ENCODE measurements at places on chromosomes 4 and X. TPM values are rescaled to one million over a fixed set of nuclear protein-coding genes. Genes with fewer than 3 reads are reported as not detected.

DNA sequence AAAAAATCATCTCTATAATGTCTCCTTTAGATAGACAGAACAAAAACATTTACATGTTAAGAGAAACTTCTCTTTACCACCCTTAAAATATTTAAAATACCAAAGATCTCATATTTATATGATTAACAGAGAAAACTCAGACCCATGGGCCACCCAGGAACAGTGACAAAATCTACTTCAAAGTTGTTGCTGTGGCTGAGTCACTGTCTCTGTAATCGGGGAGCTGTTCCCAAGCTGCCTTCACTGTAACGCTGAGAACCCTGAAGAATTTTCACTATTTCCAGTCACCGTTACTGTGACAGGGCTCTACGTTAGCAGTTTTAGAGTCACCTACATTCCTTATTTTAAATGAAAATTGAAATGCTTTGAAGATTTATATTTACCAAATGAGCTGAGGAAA lies 9.0 kb upstream of the DAPP1 start:
- DNase-seq: no peak

- DNase-seq: no peak
Measured at GRCh38 chr4:88649716-88650115, 47.9 kb downstream of the NAP1L5 start.

GRCh38 chrX:154409222-154409871 lies at the start of gene DNASE1L1:
DNASE1L1 (minus strand) TSS chrX:154409254; CDS start chrX:154405568, 3,686 bp downstream.
- no peak for DNase-seq

DNA sequence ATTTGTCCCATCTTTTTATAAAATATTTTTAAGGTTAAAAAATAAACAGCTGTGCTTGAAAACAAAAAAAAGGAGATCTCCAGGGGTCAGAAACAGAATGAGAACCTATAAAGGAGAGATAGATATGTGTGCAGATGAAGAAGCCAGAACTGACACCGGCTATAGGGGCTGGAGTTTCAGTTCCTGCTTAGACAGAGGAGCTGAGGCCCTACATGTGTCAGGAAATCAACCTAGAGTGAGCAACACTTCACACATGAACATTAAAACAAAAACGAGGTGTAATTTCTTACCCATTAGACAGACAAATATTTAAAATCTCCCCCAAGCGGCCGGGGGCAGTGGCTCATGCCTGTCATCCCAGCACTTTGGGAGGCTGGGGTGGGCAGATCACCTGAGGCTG lies 17.8 kb upstream of the HUWE1 start:
- no peak for DNase-seq

DNA sequence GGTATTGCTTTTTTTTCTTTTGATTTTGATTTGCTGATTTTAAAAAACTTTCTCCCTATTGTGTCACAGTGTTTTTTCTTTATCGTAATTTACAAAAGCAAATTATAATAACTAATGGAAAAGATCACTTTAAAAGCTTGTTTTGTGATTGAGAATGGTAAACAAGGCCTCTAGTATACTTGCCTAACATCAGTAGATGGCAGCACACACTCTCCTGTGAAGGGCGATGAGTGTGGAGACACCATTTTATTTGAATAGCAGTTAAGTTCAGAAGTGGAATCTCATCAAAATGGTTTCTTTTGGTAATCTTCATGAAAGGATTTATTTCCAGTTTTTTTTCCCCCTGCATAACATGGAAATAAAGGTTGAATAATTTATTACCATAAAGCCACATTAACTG lies 72.3 kb downstream of the PAK3 start:
- DNase-seq: no peak

The GUCY1B1 gene
- polyA plus RNA-seq: 64.3 TPM

The PHKA2 gene
- polyA plus RNA-seq: 50.5 TPM
